Activated naive CD4-positive, alpha-beta T cell treated with anti-CD3 and anti-CD28 coated beads, Interleukin-2, amount 50 U/mL, for 72 hours (primary cell): ENCODE measurements at places on chromosomes 6 and 20.

DNA sequence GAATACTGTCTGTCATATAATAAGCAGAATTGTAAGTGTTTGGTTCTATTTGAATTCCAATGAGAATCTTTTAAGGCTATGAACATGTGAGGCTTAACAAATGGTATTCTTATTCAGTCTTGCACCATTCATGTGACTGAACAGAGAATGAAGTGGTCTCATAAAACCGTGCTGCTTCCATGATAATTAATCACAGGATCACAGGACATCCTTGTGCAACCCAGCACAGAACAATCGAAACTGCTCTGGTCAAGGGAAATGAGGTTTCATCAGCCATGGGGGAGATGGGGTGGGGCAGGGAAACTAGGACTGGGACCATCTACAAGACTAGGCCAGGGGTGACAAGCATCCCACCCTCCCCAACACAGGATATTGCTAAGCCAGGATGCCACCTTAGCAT is 6.0 kb downstream of the PPIL6 start:
- no peak for DNase-seq

DNA sequence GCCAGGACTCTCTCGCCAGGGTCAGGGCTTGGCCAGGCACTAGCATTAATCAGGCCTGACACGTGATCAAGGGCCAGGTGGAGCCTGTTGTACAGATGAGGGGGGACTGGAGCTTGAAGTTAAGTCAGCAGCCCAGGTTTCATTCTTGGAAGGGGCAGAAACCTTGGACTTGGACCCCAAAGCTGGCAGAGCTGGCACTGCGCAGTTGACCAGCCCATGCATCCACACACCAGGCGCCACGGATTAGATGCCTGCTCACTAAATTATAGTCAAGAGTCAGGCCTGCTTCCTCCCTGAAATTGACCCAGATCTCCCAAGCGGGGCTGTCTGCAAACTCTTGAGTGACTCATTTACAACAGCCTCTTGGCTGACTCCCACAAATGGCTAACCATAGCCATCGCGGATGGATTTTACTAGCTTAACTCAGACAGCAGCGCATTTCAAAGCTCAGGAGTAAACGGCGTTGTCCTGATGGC is 4.1 kb upstream of the TAF4 start:
- DNase-seq: no peak

- no peak for DNase-seq
These were observed 51.0 kb upstream of the IL20RA start for GRCh38 chr6:137095651-137096238.

DNA sequence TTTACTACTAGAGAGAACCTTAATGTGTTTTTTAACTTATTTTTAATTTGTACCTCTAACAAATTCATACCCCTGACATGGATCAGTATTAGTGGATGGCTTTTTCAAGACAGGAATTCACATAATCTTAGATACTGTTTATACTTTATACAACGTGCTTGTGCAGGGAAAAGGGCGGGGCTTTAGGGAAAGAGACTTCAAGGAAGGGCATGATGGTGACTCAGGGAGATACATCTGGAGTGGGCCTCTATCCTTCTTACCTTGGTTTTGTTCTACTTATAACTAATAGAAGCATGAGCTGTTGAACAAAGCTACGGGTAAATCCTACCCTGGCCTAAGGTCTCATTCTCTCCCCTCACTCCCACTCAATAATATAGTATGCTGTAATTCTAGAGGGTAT is 160.8 kb downstream of the C6orf58 start:
- no peak for DNase-seq

- DNase-seq: no peak
These were observed 204.4 kb downstream of the TAF4 start for GRCh38 chr20:61861054-61861841.

DNA sequence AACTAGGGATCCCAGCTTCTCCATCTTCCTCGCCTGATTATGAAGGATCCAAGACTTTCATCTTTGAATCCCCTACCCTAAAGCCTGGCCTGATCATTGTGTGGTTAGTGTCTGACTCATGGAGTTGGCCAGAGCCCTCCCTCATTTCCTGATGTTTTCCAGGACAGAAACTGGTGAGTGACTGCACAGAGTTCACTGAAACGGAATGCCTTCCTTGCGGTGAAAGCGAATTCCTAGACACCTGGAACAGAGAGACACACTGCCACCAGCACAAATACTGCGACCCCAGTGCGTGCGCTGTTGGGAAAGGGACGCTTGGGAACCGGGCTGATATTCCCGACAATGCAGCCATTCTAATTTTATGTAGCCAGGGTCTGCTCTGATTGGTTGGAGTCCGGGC is 4.0 kb downstream of the CD40 start:
- peak; percentile 34 for DNase-seq

- peak; percentile 16 for DNase-seq
These were observed 9.9 kb downstream of the NR2E1 start for GRCh38 chr6:108175592-108176279.

- no peak for DNase-seq
These were observed 23.5 kb downstream of the PLEKHG1 start for GRCh38 chr6:150622941-150623874.

- DNase-seq: no peak
These were observed 369.2 kb downstream of the HAO1 start for GRCh38 chr20:7571101-7571500.

DNA sequence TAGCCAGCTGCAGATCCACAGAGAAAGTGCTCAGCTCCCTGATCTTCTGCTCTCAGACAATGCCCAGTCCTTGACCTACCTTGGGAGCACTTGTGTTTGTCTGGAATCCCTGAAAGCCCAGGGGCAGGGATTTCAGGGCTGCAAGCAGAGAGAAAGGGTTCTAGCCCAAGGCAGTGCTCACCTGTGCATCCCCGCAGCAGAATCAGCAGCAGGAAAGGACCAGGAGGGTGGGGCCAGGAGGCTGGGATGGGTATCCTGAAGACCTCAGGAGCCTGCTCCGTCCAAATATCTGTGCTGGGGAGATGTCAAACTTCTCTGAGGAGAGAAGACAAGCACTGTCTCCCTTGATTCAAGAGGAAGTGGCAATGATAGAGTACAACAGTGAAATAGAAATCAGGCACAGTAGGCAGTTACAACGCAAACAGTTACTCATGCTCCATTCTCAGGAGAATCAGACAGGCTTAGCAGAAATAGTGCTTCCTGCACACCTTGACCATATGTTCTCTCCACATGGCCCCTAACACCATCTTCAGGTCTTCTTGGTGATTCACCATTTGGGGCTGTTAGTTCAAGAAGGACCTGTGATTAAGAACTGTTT is 28.7 kb upstream of the SIRPG start:
- no peak for DNase-seq

DNA sequence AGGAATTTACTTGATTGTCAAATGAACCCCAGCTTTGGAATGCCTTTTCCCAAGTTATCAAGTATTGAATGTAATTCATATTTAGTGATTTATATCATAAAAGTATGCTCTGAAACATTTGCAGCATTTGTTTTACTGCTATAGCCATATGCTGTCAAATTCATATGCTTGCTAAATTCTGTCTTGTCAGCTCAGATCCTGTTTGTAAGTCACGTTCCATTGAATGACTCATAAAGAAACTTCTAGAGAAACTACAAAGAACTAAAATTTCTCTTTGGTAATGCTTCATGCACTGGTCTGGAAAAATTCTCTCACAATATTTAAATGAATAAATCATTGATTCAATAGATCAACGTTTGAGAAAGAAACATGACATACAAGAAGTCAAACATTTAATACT is 445.9 kb downstream of the PHF3 start:
- no peak for DNase-seq

DNA sequence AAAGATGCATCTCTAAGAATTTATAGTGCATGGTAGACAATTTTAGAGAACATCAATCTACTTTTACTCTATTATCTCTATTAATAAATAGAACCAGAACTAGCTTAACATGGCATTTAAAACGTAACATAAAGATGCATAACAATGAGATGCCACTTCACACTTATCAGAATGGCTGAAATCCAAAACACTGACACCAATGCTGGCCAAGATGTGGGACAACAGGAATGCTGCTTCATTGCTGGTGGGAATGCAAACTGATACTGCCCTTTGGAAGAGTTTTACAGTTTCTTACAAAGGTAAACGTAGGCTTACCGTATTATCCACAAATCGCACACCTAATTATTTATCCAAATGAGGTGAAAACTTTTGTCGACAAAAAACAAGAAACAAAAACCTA is 95.2 kb downstream of the SESN1 start:
- no peak for DNase-seq

DNA sequence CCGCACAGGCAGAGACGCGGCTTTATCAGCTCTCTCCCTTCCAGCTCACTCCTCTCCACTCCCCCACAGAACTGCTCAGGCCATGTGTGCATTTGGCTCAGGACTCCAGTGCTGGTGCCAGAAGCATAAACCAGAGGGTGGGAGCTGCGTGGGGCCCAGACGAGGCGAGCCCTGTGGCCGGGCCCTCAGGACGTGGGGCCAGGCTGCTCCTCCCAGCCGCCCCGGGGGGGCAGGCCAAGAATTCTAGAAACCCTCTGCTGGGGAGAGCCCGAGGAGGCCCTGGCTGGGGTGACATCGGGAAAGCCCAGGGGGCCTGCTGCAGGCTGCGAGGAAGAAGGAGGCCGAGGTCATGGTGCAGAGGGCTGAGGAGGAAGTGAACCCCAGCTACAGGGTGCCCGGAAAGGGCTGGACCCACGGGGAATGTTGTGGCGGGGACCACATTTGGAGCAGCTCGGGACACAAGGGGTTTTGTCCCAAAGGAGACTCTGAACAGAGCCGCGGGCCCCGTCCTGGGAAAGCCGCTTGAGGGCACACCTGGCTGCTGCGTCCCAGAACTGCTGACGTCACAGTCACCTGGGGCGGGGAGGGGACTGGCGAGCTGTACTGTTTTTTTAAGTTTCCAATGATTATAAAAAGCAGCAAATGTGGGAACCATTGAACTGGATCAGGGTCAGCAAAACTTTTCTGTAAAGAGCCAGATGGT is 107.1 kb downstream of the BANF2 start:
- no peak for DNase-seq

- no peak for DNase-seq
These were observed 591 bp upstream of the DCBLD1 start for GRCh38 chr6:117481926-117482239.

GRCh38 chr20:61288331-61288784 is 36.3 kb downstream of the CDH4 start:
- no peak for DNase-seq

DNA sequence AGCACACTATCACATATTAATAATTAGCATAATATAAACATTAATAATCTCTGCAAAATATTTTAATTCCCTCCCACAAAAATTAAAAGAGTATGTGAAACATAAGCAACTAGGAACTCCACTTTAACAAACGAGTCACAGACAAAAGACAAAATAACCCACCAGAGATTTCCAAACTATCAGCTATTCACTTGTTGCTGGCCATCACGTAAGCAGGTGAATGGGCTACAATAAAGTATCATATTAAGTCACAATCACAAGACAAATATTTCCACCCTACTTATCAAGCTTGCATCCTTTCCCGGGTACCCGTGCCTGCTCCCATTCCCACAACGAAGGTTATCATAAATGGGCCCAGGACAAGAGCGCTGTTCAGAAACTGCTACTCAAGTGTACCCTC is 2.5 kb downstream of the HDAC2 start:
- DNase-seq: no peak

GRCh38 chr20:45445805-45446562 is 23.6 kb upstream of the WFDC2 start:
- DNase-seq: peak; percentile 49

- DNase-seq: no peak
These were observed 66.4 kb upstream of the NEDD9 start for GRCh38 chr6:11298651-11299420.

DNA sequence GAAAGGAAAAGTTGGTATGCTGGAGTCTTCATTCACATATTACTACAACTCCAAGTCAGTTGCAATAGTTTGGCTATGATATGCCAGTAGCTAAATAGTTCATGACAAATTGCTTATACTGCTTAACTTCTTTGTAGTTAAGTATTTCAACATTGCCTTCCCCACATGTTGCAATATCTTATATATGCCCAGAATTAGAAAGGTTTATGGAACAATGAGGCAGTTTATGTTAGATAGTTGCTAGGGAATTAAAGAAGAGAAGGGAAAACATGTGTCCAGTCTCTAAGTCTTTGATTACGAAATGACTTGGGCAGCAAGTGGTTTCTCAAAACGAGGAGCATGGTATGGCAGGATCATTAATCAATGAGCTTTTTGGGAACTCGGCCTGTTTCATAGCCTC is 145.8 kb downstream of the PLCB4 start:
- no peak for DNase-seq

- no peak for DNase-seq
These were observed 125.0 kb upstream of the DOK5 start for GRCh38 chr20:54350415-54350814.

- DNase-seq: no peak
These were observed 46.2 kb downstream of the SNRNP48 start for GRCh38 chr6:7636151-7636550.

DNA sequence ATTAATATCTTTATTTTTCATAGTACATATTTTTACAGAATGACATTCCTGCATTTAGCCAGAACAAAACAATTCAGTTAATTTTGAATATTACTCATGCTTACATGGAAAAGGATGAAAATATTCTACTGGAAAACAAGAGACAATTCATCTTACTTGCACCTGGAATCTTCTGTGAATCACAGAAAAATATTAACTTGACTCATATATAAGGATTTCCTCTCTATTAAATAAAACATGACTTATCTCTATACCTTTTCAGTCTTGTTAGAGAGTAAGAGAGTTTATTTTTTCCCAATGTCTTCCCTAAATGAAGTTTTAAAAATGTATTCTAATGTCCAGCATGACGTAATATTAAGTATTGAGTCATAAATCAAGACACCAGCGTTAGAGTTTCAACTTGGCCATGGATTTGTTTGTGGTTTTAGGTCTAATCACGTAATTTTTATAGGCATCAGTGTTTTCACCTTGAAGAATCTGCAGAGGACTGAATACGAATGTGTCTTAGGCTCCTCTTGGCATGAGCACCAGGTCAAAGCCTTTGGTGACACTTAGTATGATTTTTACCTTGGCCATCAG is 445.1 kb upstream of the JAG1 start:
- no peak for DNase-seq

- no peak for DNase-seq
These were observed 12.6 kb upstream of the SLPI start for GRCh38 chr20:45266977-45267376.

DNA sequence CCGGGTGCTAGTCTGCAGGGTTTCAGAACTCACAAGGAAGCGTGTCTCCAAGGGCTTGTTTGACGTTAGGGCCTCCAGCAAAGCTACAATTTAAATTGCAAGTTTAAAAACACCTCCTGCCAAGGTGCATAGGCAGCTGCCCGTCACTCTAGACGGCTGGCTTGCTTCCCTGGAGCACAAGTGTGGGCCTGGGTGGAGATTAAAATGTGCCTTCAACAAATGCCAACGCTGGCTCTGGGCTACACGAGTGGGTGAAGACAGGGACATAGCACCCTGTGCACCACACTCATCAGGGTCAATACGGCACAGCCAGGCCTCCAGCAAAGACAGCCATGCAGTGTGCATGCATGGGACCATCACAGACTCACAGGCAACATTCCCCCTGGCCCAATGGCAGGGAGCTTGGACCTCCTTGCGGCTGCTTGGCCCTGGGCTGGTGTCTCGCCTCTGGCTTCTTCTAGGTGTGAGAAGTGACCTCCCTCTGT is 48.4 kb upstream of the FRMD1 start:
- DNase-seq: no peak

- DNase-seq: no peak
These were observed 153.0 kb downstream of the PHF3 start for GRCh38 chr6:63788569-63788968.
